ENCODE measurements at places on chromosomes 12 and 14.

DNA sequence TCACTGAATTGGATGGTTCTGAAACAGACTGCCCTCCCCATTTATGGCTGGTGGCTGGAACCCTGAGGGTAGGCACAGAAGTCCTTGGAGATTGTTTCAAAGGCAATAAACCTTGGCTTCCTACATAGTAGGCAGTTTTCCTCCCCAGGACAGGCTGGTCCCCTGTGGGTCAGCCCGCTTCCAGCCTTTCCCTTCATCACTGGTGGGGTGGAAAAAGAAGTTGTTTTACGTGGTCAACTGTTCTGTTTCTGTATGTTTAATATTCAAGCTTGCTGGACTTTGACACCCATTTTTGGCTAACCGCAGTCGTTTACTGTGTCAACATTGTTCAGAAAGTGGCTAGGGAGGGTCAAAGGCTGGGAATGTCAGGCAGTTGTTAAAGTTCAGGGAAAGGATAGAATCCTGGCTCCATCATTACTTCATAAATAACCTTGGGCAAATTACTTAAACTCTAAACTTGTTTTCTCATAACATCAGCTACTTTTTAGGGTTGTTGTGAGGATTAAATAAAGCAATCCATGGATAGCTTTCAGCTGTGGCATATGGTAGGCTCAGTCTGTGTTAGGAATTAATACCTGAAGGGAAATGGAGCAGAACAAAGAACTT, 2.4 kb downstream of the KLHDC2 start:
- no peak for DNase-seq

GRCh38 chr12:110888256-110888991, 32.0 kb downstream of the MYL2 start:
- no peak for DNase-seq

GRCh38 chr14:78633752-78634151, 463.6 kb downstream of the NRXN3 start:
- DNase-seq, result no peak

DNA sequence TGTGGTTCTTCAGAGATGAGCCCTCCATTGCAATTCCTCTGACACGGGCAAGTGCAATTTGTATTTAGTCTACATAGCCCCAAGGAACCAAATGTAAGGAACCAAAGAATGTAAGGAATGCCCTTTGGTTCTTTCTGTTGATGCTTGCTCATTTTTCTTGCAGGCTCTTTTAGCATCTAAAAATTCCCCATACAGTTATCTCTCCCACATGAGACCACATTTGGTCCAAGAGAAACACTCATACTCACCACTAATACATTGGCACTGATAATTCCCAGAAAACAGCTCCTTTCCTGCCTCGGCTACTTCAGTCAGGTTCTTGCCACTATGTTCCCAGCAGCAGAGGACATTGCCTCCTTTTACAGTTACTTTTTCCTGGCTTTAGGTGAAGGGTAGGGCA, 332.6 kb downstream of the AEBP2 start:
- no peak for DNase-seq

DNA sequence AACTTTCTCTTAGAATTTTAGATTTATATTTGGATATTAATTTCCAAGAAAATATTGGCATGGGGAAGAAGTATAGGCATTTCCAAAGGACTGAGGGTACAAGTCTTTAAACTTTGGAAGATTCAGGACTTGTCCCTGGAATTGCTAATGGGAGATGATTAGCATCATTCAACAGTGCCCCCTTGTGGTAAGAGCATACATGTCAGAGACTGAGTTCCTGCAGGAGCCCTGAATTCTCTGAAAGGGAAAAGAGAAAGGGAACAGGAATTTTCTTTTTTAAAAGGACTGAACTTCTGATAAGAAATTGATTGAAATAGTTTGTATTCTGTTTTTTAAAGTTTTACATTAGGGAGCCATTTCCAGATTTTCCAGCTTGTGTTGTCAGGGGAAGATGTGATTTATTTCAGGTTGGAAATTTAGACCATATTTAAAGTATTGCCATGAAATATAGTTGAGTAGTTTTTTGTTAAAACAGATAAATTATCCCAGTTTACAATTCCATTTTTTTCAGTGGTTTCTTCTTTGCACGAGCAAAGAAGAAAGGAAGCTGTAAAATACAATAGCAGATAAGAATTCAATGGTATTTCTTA, 44.0 kb upstream of the REP15 start:
- DNase-seq, result peak; percentile 33

Data from GM13977 (cell line).